Stimulated activated CD4-positive, alpha-beta T cell treated with anti-CD3 and anti-CD28 coated beads, Interleukin-1b, Interleukin-23, amount 100 ng/mL, for 1 hour (primary cell): ENCODE measurements at places on chromosomes 7 and 10.

GRCh38 chr7:132492823-132493445, 83.3 kb downstream of the PLXNA4 start:
- no peak for DNase-seq

DNA sequence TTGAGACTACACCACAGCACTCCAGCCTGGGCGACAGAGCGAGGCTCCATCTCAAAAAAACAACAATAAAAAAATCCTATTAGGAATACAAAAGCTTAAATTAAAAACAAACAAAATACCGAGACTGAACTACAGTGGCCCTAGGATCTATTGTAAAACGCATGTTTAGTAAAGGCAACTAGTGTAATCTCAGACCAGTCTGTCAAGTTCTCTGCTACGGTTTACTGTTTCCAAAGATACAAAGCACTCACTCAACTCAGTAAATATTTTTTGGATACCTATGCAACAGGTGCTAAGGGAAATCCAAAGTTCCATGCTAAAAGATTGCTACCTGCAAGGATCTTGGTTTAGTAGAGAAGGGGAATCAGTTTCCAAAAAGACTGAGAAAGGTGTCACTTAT, 3.4 kb upstream of the MIOS start:
- no peak for DNase-seq

DNA sequence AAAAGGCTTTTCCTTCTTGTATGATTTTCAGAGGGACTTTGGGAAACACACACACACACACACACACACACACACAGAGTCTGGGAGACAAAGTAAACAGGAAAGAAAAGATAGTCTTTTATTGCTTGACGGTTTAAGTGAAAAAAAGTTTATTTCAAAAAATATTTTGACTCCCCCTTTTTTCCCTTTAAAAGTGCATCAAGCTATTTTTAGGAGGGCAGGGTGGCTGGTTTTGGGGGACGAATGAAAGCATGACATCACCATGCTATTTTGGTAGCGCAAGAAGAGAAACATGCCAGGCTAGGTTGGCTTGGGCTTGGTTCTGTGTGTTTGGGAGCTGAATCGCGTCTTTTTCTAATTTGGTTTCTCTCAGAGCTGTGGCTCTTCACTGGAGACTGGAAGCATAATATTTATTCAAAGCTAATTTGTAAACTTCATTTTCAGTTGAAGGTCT, 129.2 kb downstream of the BAMBI start:
- no peak for DNase-seq

- DNase-seq = peak; percentile 23
Measured at GRCh38 chr7:30445770-30446169, 32.8 kb downstream of the NOD1 start.

DNA sequence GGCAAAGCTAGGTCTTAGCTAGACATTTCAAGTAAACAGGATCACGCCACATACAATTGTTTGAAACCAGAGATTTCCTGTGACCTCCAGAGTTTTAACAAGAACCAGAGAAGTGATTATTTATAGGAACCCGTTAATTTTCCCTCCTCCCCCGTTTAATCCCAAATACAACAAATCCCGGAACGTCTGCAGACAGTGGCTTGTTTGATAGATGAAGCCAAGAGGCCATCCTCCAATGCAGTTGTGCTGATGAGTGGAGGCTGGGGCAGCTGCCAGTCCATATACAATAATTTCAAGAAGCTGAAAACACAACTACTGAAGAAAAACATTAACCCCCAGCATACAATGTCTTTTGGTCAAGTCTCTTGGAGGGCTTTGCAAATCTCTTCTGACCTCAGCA, 971.6 kb upstream of the ZNF722 start:
- no peak for DNase-seq

DNA sequence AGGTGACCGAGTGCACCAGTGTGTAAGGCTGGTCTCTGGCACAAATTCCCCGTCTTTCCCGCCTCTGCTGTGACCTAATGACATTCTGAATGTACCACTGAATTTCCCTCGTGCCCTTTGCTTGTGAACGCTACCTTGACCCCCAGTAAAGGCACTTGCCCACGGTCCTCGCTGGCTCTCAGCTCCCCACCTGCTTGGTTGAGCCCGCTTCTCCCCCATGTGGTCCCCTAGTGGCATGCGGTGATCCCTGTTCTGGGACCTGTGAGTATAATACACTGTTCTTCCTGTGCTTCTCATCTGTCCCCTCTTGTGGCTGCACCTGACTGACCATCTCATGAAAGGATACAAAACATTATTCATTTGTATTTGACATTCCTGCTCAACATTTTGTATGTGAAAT, 495.7 kb downstream of the INHBA start:
- no peak for DNase-seq

DNA sequence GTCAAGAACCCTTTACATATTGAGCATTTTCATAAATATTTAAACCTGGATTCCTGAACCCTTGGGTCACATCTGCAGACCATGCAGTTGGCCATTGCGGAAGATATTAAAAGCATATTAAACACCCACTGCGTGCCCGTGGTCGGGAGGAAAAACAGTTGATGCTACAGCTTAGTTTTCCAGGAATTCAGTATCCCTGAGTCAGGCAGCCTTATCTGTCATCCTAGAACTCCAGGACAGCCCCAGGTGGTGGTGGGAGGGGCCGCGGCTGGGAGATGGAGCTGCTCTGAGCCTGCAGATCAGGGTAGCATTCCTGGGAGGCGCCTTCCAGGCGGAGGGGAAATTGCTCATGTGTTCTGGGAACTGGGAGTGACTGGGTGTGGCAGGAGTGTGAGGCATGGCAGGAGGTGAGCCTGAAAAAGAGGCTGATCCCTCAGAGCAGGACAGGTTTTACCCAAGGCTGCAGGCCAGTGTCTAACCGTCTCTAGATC, 222.9 kb upstream of the SH2B2 start:
- no peak for DNase-seq

GRCh38 chr7:52764492-52765169, 270.8 kb upstream of the POM121L12 start:
- DNase-seq = no peak

- DNase-seq = no peak
Measured at GRCh38 chr10:91034042-91034441, 113.2 kb upstream of the ANKRD1 start.

DNA sequence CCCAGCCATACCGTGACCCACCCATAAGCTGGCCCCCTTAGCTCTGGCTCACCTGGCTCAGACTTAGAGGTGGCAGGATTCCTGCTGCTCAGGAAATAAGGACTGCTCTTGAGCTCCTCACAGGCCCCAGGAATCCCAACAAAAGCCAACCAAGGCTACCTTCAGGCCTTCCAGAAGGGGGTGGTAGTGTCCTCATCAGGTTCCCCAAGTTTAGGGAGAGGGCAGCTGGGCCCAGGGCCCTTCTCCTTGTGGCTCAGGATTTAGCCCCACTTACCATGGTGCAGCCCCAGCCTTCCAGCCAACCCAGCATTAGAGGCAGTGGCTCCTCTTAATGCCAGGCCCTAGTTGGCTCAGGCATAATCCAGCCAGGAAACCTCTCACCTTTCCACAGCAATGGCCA, 23.5 kb downstream of the NPFFR1 start:
- no peak for DNase-seq

DNA sequence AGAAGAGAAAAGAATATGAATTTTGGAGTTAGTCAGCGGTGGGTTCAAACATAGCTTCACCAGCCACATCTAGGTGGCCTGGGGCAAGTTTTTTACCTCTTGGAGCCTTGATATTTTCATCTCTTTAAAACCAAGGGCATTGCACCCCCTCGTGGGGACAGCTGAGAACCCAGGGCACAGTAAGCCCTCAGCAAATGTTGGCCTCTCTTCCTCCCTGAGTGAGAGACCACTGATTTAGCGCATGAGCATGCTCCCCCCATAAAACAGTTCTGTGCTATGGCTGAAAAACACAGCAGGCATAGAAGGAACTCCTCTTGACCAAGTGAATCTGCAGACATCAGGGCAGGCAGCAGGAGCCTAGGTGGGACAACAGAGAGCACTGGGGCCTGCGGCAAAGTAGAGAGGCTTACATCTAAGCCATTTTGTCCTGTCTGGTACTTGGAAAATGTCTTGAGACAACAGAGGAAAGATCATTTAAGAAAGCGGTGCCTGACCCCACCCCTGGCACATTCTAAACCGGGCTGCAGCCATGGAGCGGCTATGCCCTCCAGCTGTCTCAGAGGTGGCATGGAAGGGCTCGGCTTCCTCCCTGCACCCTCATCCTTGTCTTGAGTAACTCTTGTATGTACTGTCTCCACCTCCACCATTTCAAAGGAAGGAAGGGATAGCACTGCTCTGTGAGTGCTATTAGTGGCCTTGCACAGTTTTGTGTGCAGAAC, 94.7 kb downstream of the ARHGAP22 start:
- no peak for DNase-seq

GRCh38 chr10:44244745-44245600, 139.9 kb downstream of the CXCL12 start:
- DNase-seq = no peak

DNA sequence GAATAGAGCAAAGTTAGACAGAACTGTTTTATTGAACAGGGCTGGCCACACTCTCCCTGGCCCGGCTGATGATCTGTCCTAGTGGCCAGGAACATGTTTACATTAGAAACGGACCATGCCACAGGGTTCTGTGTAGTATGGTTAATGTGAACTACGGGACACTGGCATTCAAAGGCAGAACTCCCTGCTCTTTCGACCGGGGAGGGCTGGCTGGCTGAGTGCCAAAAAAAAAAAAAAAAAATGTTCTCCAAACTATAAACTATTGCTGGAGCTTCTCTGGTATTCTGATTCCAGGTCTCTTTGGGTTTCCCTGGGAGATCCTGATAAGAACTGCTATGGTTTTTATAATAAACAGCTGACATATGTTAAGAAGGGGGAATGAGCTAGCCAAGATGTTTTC, 1262.6 kb upstream of the SORCS1 start:
- DNase-seq = no peak

DNA sequence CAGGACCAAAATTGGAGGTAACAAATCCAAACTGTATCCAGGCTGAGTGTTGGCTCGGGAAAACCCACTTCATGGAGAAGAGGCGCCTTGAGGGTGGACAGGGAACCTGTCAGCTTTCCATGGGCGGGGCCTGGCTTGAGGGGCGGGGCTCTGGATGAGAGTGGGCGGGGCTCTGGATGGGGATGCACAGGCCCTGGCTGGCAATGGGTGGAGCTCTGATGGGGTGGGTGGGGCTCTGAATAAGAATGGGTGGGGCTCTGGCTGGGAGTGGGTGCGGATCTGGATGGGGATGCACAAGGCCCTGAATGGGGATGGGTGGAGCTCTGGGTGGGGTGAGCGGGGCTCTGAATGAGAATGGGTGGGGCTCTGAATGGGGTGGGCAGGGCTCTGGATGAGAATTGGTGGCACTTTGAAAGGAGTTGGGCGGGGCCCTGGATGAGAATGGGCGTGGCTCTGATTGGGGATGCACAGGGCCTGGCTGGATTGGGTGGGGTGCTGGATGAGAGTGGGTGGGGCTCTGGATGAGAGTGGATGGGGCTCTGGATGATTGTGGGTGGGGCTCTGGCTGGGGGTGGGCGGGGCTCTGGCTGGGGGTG, 96.6 kb upstream of the NPTX2 start:
- DNase-seq = no peak

GRCh38 chr10:72784551-72785351, 92.8 kb downstream of the MCU start:
- no peak for DNase-seq

DNA sequence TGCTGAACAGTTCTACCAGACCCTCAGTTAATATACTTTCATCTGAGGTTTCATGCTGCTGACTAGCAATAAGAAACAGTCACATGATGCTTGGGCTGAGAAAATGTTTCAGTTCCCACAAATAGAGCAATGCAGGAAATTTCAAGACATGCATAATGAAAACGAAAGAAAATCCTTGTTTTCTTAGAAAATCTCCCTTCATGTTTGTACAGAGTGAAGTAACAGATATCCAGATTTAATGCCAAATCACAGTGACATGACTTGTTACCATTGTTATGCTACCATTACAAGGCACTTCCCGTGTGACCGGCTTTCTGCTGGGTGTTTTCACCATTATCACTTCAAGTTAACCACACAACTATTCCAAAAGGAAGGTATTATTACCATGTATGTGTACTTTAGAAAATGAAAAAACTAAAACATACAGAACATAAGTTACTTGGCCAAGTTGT, 121.7 kb downstream of the DOCK4 start:
- DNase-seq = no peak

DNA sequence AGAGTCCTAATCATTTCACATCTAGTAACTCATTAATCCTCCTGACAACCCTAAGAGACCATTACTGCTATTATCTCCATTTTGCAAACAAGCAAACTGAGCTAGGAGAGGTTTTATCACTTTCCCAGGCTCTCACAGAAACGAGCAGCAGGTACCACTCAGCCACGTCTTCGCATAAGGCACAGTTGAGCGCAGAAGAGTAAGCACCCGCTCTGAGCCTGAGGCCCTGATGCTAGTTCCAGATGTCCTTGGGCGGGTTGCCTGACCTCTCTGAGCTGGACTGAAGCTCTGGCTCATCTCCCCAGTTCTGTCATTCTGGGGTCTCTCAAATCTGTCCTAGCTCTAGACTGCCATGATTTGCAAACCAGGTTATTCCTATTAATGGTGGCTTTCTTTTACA, 72.6 kb upstream of the FRMD4A start:
- DNase-seq = no peak

- no peak for DNase-seq
Measured at GRCh38 chr10:58341947-58342346, 7.1 kb downstream of the UBE2D1 start.

DNA sequence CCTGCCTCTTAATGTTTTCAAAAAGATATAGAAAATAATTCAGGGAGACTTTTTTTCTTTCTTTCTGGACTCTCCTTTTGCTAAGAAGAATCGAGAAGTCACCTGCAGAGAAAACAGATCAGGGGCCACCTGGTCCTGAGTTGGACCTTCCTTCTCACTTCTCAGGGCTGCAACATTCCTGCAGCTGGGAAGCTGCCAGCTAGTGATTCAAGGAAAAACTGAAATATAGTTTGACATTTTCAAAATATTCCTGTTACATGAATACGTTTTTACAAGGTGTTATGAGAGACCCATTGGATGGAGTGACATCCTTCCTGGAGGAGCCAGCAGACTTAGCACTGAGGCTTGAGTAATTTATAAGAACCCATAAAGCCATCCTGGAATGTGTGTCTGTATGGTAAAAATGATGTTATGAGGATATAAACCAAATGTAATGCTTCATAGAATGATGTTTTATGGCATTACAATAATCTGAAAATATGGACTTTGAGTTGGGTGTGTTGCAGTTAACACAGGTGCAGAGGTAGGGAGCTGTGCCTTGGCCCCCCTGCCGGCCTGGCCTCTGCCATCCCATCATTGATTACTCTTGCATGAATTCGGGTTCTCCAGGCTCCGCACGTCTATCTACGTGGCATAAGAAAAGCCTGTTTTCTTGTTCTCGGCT, 149.7 kb downstream of the PAXIP1 start:
- DNase-seq = no peak

GRCh38 chr7:37000511-37000910, 276.2 kb upstream of the AOAH start:
- DNase-seq = no peak

GRCh38 chr7:20651960-20652544, 36.6 kb downstream of the ABCB5 start:
- no peak for DNase-seq

- no peak for DNase-seq
Measured at GRCh38 chr10:101643546-101643945, 51.4 kb downstream of the FBXW4 start.
